Skeletal muscle cell (primary cell): ENCODE measurements at places on chromosomes 6 and 20.

GRCh38 chr6:163468738-163469137 is 54.2 kb downstream of the QKI start:
- DNase-seq, result no peak

- no peak for DNase-seq
These were observed 125.3 kb upstream of the SPACA1 start for GRCh38 chr6:87922196-87922946.

GRCh38 chr20:22904905-22905304 is 130.2 kb upstream of the SSTR4 start:
- DNase-seq, result no peak

GRCh38 chr20:14612391-14612790 is 275.0 kb upstream of the FLRT3 start:
- peak; percentile 77 for DNase-seq

- DNase-seq, result no peak
These were observed 2.3 kb downstream of the PM20D2 start for GRCh38 chr6:89148016-89148750.

DNA sequence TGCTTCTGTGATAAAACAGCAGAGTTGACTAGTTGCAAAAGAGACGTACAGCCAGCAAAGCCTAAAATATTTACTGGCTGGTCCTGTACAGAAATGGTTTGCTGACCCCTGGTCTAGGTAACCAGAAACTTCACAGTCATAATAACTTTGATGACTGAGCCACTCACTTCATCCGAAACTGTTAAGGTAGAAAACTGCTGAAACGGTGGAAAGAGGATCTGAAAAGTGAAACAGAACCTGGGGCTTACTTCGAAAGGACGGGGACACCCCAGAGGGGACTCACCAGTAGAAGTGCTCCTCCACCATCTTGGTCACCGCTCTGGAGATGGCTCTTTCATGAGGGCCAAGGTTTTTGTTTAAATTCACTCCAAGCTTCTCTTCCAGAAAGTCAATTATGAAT is 16.4 kb downstream of the FAXC start:
- no peak for DNase-seq
